ENCODE measurements at places on chromosomes 16 and 17.

GRCh38 chr16:53936052-53936451 is 232.1 kb downstream of the FTO start:
- no peak for DNase-seq

GRCh38 chr16:23408823-23409298 is 44.1 kb downstream of the COG7 start:
- DNase-seq: peak; percentile 36

GRCh38 chr16:74030000-74030706 is 266.5 kb upstream of the PSMD7 start:
- DNase-seq: no peak

DNA sequence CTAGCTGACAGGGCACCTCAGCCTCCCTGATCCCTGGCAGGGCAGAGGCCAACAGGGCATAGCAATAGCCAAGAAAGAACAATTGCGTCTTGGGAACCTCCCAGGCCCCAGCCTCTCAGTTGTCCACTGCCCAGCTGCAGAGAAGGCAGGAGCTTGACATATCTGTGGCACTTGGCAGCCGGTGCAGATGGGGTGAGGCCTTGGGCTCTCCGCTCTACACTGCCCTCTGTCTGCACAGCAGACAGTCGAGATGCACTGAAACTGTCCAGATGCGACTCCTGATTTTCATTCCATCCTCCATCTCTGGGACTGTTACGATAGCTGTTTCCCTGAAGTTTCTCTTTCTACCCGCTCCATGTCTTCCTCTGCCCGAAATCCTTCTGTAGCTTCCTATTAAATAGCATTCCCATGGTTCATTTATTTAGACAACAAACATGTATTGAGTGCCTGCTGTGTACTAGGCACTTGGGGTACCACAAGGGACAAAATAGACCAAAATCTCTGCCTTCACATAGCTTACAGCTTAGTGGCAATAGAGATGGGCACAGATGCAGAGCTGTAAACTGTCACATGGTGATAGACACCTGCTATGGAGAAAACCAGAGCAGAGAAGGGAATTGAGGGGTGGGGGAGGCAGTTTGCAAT is 3.3 kb downstream of the POLR3E start:
- DNase-seq: no peak

GRCh38 chr16:996681-997080 is 15.1 kb downstream of the SOX8 start:
- DNase-seq: no peak

DNA sequence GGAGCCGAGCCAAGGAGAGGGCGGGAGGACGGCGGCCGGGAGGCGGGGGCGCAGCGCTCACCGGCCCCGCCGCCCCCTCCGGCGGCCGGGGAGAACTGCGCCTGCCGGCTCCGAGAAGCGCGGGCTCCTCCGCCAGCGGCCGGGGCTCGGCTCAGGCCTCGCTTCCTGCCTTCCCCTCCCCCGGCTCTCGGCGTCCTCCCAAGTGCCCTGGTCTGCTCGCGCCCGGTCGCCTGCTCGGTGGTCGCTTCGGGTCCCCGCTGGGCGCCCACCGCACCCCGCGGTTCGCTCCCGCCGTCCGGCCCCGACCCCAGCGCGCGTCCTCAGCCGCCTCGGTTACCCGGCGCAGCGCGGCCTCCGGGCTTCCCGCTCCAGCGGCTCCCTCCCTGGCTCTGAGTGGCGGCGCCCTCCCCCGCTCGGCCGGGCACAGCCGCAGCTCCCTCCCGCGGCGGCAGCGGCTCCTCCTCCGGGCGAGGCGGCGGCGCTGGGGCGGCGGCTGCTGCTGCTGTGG is 313 bp downstream of the UBTF start:
- DNase-seq: no peak

DNA sequence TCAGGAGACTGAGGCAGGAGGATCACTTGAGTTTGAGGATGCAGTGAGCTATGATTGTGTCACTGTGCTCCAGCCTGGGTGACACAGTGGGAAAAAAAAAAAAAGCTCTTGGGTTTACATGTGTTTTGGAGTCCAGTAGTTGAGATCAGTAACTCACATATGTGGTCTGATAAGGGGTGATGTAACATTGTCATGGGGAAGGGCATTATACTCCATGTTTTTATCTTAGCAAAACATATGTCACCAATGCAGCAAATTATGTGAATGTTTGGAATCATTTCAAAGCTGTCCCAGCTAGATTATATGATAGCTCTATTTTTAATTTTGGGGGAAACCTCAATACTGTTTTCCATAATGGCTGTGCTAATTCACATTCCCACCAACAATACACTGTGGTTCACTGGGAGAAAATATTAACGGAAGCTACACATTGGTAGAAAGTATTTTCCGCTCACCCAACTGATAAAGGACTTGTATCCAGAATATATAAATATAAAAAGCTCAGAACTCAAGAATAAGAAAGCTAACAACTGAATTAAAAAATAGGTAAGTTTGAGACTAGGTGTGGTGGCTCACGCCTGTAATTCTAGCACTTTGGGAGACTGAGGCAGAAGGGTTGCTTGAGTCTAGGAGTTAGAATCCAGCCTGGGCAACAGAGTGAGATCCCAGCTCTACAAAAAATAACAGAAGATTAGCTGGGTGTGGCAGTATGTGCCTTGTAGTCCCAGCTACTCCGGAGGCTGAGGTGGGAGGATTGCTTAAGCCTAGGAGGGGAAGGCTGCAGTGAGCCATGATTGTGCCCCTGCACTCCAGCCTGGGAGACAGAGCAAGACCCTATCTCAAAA is 224.1 kb upstream of the TBX2 start:
- no peak for DNase-seq

DNA sequence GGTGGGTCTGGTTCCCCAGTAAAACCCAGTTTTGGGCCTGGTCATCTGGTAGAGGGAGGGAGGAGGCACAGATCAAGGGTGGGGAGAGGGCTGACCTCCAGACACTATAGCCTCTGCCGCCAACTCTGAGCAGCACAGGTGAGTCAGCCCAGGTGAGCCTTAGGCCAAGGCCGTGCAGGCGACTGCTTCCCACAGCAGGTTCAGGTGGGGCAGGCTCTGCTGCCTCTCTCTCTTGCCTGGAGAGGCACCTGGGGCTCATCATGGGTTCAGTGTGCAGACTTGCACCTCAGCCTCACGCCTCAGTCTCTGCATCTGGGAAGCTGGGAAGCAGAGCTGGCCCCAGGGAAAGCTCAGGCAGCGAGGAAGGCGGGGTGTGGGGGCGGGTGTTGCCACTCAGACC is 37.8 kb upstream of the IL34 start:
- no peak for DNase-seq

- DNase-seq: no peak
Observed at GRCh38 chr17:74568106-74568873, 981 bp upstream of the CD300H start.

DNA sequence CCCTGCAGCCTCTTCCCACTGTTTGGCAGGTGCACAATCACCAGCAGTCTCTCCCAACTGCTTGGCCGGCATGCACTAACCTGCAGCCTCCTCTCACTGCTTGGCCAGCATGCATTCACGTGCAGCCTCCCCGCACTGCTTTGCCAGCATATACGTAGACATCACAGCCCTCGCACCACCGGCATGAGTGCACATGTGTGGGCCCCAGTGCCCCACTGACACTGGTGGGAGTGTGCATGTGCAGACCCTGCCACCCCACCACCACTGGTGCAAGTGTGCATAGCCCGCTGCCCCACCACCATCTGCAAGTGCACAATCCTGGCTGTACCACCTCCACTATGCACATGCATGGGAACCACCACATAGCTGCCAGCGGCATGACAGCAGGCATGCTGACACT is 127.5 kb upstream of the SOX9 start:
- DNase-seq: no peak

GRCh38 chr17:79544142-79544914 is 66.5 kb downstream of the RBFOX3 start:
- DNase-seq: no peak
